ENCODE measurements at places on chromosomes 4 and X. TPM values are rescaled to one million over a fixed set of nuclear protein-coding genes. Genes with fewer than 3 reads are reported as not detected.

- no peak overlapping the region for H3K4me3 ChIP-seq
- H3K27ac ChIP-seq, result peak overlapping the region; percentile 14
- no peaks in the 10 kb centered on the region for H3K36me3 ChIP-seq
- no peaks in the 10 kb centered on the region for H3K27me3 ChIP-seq
- peaks cover 24% of the 10 kb centered on the region for H3K4me1 ChIP-seq
- DNase-seq, result no peak
Observed at GRCh38 chrX:39318506-39319343, 517.5 kb downstream of the MID1IP1 start.

DNA sequence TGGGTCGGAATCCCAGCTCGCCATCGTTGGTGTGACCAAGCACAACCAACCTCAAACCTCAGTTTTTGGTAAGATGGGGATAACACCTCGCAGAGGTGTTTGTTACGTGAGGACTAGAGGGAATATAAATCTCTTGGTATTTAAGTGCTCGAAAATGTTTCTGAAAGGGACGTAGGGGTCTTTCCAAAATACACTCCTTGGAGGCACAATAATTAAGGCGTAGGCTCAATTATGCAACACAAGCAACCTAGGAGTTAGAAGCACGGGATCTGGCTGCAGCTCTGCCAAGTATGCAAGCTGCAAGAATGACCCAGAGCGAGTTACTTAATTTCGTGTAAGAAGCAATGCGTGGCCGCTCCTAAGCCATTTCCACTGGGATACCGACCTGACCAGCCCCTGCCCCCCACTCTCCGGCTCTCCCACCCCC, 552 bp downstream of the ADH5 start:
- no peaks in the 10 kb centered on the region for H3K27me3 ChIP-seq
- H3K4me3 ChIP-seq, result peak overlapping the region; percentile 87
- H3K4me1 ChIP-seq, result peaks cover 27% of the 10 kb centered on the region
- DNase-seq, result no peak

GRCh38 chrX:38620623-38621022, 59.3 kb downstream of the TSPAN7 start:
- no peaks in the 10 kb centered on the region for H3K4me1 ChIP-seq
- no peaks in the 10 kb centered on the region for H3K36me3 ChIP-seq
- H3K4me3 ChIP-seq, result no peak overlapping the region
- peaks cover 3% of the 10 kb centered on the region for H3K27me3 ChIP-seq

DNA sequence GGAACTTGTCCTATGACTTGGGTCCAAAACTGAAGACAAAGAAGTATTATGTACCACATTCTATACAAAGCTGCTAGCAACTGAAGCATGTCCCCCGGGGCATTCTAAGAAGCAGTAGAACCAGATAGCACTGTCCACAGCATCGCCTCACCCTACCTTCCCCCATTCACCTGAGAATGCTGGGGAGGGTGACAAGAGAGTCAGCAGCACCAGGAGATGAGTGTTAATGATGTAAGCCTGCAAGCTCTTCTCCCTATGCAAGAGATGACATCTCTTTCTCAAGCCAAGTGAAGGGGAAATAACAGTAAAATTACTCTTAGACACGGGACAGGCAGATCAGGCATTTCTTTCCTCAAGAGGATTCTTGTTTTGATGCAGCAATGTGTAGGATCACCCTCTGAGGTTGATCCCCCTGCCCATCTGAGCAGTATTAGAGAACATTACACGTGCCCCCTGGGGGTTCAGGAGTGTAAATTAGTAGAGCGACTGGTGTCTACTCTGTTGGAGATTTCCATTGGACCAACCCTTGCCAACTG, 13.9 kb upstream of the TLR1 start:
- no peaks in the 10 kb centered on the region for H3K36me3 ChIP-seq
- no peaks in the 10 kb centered on the region for H3K4me1 ChIP-seq
- H3K4me3 ChIP-seq, result no peak overlapping the region
- no peaks in the 10 kb centered on the region for H3K27me3 ChIP-seq
- no peak for DNase-seq

DNA sequence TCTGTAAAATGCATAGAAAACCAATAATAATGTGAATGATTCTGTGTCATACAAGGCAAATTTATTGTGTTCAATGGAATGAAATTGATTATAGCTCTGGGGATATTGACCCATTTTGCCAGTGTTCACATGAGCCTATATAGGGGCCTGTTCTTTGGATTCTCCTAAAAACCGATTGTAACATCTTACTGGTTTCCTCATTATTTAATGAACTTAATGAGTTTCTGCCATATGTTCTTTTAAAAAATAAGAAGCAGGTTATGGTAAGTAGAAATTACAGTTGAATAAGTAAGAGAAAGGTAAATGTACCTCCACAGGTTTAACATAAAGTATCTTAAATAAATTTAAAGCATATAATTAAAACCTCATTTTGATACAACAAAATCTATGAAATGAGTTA, 24.6 kb upstream of the ADGRL3 start:
- H3K27me3 ChIP-seq, result no peaks in the 10 kb centered on the region
- H3K4me3 ChIP-seq, result no peak overlapping the region
- no peaks in the 10 kb centered on the region for H3K36me3 ChIP-seq
- H3K27ac ChIP-seq, result no peak overlapping the region
- no peak for DNase-seq
- no peaks in the 10 kb centered on the region for H3K4me1 ChIP-seq

DNA sequence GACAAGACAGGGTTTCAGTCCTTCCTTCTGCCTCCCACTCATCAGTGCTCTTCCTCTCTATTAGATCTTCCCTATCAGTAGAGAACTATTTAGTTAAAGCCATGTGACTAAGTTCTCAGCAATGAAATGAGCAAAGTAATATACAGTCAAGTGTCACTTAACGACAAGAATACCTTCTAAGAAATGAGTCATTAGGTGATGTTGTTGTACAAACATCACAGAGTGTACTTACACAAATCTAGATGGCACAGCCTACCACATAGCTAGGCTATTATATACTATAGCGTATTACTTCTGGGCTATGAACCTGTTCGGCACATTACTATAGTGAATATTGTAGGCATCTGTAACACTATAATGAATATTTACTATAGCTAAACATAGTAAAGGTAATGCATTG, 71.3 kb downstream of the POU4F2 start:
- H3K4me3 ChIP-seq, result no peak overlapping the region
- no peak for DNase-seq
- no peak overlapping the region for H3K27ac ChIP-seq
- no peaks in the 10 kb centered on the region for H3K36me3 ChIP-seq
- no peaks in the 10 kb centered on the region for H3K4me1 ChIP-seq
- H3K27me3 ChIP-seq, result no peaks in the 10 kb centered on the region

TRIM75 gene
- not detected for total RNA-seq

UBE2A gene
- total RNA-seq, result 80.1 TPM

GRCh38 chr4:93448691-93449293, 379.8 kb upstream of the ATOH1 start:
- no peak overlapping the region for H3K27ac ChIP-seq
- no peaks in the 10 kb centered on the region for H3K36me3 ChIP-seq
- H3K4me1 ChIP-seq, result no peaks in the 10 kb centered on the region
- H3K27me3 ChIP-seq, result no peaks in the 10 kb centered on the region
- H3K4me3 ChIP-seq, result no peak overlapping the region

GABRE gene
- total RNA-seq, result not detected

GRCh38 chr4:137892134-137892533, 350.0 kb downstream of the SLC7A11 start:
- no peak overlapping the region for H3K4me3 ChIP-seq
- H3K4me1 ChIP-seq, result no peaks in the 10 kb centered on the region
- H3K27ac ChIP-seq, result no peak overlapping the region
- no peaks in the 10 kb centered on the region for H3K27me3 ChIP-seq
- no peaks in the 10 kb centered on the region for H3K36me3 ChIP-seq
- no peak for DNase-seq

ERVMER34-1 gene
- not detected for total RNA-seq

IL13RA2 gene
- not detected for total RNA-seq

MAGEA11 gene
- total RNA-seq, result not detected

DNA sequence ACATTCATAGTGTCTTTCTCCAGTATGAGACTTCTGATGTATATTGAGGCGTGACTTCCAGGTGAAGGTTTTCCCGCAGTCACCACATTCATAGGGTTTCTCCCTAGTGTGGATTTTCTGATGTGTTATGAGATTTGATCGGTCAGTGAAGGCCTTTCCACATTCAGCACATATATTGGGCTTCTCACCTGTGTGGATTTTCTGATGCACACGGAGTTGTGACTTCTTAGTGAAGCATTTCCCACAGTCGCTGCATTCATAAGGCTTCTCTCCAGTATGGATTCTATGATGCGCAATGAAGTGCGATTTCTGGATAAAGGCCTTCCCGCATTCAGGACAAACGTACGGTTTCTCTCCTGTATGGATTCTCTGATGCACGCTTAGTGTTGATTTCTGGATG, 35.4 kb downstream of the ZNF41 start:
- no peak overlapping the region for H3K27ac ChIP-seq

- no peaks in the 10 kb centered on the region for H3K27me3 ChIP-seq
- no peak for DNase-seq
- no peak overlapping the region for H3K27ac ChIP-seq
- no peak overlapping the region for H3K4me3 ChIP-seq
- H3K36me3 ChIP-seq, result no peaks in the 10 kb centered on the region
- no peaks in the 10 kb centered on the region for H3K4me1 ChIP-seq
Observed at GRCh38 chr4:53813998-53814397, 222.7 kb upstream of the LNX1 start.

DNA sequence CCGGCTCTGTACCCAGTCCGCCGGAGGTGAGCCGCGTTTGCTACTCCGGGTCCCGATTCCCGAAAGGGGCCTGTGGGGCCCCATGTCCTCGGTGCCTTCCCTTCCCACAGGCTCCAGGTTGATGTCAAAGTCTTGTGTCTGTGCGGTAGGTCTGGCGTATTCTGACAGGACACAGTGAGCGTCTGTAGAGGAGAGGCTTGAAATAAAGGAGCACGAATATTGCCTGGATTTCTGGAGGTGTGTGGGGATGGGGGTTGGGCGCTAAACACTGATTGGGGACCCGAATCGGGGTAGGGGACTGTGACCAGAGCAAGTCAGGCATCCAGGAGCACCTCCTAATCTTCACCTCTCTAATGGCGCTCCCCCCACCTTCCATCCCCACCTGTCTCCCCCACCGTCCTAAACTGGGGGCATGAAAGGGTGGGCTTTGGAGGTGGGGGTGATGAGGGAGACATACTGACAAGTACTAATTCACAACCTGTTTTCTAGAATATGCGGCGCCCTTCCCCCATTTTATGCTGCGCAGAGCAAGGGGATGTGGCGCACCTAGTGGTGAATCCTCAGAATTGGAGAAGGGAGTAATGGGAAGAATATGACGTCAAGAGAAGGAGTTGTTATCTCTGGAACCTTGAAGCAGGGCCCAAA, 855 bp downstream of the GPRASP2 start:
- H3K27ac ChIP-seq, result no peak overlapping the region
- H3K27me3 ChIP-seq, result no peaks in the 10 kb centered on the region
- H3K4me3 ChIP-seq, result peak overlapping the region; percentile 44
- no peak for DNase-seq
- H3K36me3 ChIP-seq, result no peaks in the 10 kb centered on the region
- H3K4me1 ChIP-seq, result peaks cover 3% of the 10 kb centered on the region

- no peaks in the 10 kb centered on the region for H3K27me3 ChIP-seq
- peak overlapping the region; percentile 85 for H3K4me3 ChIP-seq
- H3K4me1 ChIP-seq, result peaks cover 25% of the 10 kb centered on the region
- DNase-seq, result no peak
Observed at GRCh38 chr4:139085141-139085540, 69.6 kb downstream of the NOCT start.

GRCh38 chrX:41335198-41335957, 1.4 kb downstream of the DDX3X start:
- peak overlapping the region; percentile 100 for H3K27ac ChIP-seq
- peak; percentile 43 for DNase-seq
- peaks cover 26% of the 10 kb centered on the region for H3K36me3 ChIP-seq
- H3K4me3 ChIP-seq, result peak overlapping the region; percentile 98

DNA sequence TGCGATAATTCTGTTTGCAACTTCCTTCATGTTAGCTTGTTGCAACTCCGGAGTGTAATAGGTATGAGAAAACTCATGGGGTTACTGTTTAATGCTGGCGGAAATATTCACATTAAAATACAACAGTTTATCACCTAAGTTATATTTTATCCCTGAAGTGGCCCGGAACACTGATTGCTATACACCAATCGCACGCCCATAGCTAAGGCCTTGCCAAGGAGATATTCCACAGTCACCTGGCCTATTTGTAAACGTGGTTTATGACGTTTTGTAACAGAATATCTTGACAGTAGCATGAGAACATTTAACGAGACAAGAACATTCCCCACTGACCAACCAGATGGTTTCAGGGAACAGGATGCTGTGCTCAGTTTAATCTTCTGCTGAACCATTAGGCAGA, 23.2 kb upstream of the FAM90A26 start:
- H3K27ac ChIP-seq, result no peak overlapping the region
- DNase-seq, result no peak
- no peaks in the 10 kb centered on the region for H3K36me3 ChIP-seq
- no peaks in the 10 kb centered on the region for H3K27me3 ChIP-seq
- H3K4me1 ChIP-seq, result no peaks in the 10 kb centered on the region

CFAP299 gene
- not detected for total RNA-seq

GRCh38 chr4:17128268-17128667, 229.8 kb upstream of the LDB2 start:
- no peak overlapping the region for H3K27ac ChIP-seq
- DNase-seq, result no peak
- H3K4me1 ChIP-seq, result no peaks in the 10 kb centered on the region
- no peak overlapping the region for H3K4me3 ChIP-seq
- H3K27me3 ChIP-seq, result no peaks in the 10 kb centered on the region

DNA sequence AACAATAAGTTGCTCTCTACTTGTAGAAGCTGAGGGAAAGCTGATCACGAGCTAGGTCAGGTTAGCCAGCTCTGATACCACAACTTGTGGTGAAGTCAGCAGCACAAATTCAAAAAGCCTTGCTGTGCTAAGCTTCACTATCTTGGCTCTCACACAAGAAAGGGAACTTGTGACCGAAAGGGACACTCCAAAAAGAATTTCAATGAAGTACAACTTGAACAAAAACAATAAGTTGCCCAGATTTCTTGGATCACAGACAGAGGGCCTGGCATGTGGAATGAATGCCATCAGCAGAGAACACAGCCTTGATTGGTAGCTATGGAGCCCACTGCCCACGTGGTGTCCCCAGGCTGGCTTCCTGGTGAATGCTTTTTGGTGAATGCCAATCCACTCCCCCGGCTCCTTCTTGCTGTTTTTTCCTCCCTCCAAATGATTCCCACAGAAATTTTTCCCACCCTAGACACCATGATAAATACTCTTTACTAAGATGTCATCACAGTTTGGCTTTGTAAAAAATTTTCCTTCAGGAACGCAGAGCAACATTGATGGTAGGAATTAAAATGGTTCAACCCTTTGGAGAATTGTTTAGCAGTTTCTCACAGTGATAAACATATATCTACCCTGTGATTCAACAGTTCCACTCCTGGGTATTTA, 82.6 kb downstream of the ANXA3 start:
- H3K27me3 ChIP-seq, result peaks cover 2% of the 10 kb centered on the region
- H3K27ac ChIP-seq, result no peak overlapping the region
- DNase-seq, result no peak

MORF4L2 gene
- total RNA-seq, result 176 TPM

DNA sequence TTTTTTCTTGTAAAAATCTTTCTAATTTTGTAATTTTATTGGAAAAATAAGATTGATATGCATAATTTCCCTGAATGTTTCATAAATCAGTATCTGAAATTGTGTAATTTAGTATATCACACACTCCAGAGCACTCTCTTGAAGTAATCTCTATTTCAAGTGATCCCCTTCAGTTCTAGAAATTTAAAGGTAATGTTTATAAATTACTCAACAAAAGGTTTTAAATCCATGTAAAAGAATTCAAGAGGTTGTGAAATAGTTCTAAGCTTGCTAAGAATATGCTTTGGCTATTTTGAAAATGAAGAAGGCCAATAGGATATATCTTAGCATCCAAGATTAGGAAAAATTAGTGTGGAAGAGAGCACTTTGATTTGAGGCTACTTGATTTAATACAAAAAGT, 28.2 kb downstream of the SMARCAD1 start:
- H3K27me3 ChIP-seq, result no peaks in the 10 kb centered on the region
- H3K27ac ChIP-seq, result no peak overlapping the region
- peaks cover 47% of the 10 kb centered on the region for H3K36me3 ChIP-seq
- no peaks in the 10 kb centered on the region for H3K4me1 ChIP-seq
- H3K4me3 ChIP-seq, result no peak overlapping the region
